Karpas-422 (cell line): ENCODE measurements at places on chromosomes 3 and 15.
A peak's percentile ranks its signal among the peaks of the same experiment; 100 is the strongest.

DNA sequence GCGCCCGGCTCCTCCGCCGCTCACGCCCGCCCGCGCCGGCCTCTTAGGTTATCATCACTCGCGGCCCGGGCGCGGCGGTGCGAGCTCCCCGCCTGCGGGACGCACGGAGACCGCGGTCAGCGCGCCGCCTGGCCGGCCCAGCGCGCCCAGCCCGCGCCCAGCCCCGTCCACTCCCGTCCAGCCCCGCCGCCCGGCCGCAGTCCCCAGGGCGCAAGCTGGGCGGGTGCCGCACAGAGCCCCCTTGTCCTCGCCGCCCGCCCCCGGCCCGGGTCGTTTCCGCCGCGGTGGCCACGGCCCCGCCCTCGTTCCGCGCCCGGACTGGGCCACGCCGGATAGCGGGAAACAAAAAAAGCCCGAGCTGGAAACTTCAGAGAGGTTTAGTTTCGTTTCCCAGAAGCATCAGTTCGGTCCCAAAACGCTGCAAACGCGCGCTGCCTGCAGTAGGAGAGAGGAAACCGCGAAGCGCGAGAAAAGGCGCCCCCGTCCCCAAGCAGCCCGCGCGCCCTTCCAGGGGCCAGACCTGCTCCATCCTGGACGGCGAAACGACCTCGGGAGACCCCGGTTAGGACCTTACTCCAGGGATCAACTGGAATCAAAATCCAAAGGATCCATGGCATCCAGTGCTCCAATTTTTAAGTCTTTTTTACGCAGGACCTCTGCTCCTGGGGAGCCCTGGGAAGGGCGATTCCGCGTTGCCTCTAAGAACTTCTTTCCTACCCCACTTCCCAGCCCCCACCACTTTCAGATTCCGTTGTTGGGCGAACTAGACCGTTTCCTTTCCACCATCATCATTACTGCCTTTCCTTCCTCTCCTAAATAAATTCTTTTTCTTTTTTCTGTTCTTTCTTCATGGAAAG is at the start of gene ATP10A:
ATP10A (minus strand) TSS at position 217 of the 857 bp plus-strand sequence. CDS start 231 bp downstream, outside the sequence.
- no peak within 1 kb of the TSS for H3K4me3 ChIP-seq
- H3K4me1 ChIP-seq: no peaks in the 10 kb centered on the region
- no peaks in the 10 kb centered on the region for H3K27me3 ChIP-seq
- H3K27ac ChIP-seq: no peak within 1 kb of the TSS
- DNase-seq: no peak
- no peaks in the 10 kb centered on the region for H3K36me3 ChIP-seq

DNA sequence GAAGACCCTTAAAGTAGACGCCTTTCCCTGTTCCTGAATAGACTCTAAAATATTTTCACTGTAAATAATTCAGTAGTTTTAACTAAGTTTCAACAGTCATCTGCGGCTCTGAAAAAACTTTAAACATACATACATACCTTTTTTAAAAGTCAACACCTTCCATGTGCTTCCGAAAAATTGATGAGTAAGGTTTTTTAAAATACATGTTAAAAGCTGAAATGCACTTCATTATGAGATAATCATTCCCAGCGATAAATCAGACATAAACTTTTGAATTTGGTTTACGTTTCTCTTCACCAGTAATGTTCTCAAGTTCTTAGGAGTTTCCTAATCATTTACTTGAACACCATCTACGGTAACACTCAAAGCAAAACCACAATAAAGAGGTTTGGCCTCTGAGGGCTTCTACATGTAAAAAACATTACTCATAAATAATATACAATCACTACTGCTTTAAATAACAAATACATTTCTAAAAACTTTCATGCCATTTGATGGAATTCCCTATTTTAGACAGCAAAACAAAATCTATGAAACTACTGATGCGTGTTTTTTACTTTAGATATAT is 403.5 kb downstream of the SHQ1 start:
- no peaks in the 10 kb centered on the region for H3K27me3 ChIP-seq
- H3K36me3 ChIP-seq: no peaks in the 10 kb centered on the region
- peaks cover 38% of the 10 kb centered on the region for H3K4me1 ChIP-seq
- H3K27ac ChIP-seq: no peak overlapping the region
- H3K4me3 ChIP-seq: no peak overlapping the region

DNA sequence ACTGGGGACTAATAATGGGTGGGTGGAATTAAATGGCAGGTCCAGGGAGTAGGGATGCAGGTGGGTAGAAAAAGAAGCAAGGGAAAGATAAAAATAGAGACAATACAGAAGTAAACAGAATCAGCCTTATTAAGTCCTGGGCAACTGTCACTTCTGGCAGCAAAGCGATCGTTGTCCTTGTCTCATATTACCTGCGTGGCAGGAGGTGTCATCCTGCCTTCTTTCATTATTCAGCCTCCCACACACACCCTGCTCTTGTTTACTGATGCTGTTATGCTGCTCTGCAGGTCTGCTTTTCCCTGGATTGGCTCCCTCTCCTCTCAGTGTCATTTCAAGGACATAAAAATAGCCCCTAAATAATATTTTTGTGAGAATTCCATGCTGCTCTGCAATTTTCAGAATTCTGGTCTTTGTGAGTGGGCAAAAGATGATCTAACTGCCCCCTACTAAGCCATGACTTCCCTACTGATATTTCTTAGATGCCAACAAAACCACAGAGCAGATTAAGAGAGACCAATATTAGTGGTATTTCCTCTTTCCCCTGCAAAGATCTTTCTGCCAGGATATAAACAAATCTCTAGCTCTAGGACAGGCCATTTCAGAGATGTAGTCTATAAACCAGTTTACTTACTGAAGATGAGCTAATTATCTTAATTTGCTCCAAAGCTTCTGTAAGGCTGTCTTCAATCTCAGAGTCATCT is 8.5 kb downstream of the VEPH1 start:
- no peaks in the 10 kb centered on the region for H3K27me3 ChIP-seq
- no peak for DNase-seq
- no peak overlapping the region for H3K27ac ChIP-seq
- no peak overlapping the region for H3K4me3 ChIP-seq
- H3K4me1 ChIP-seq: no peaks in the 10 kb centered on the region
- H3K36me3 ChIP-seq: no peaks in the 10 kb centered on the region

DNA sequence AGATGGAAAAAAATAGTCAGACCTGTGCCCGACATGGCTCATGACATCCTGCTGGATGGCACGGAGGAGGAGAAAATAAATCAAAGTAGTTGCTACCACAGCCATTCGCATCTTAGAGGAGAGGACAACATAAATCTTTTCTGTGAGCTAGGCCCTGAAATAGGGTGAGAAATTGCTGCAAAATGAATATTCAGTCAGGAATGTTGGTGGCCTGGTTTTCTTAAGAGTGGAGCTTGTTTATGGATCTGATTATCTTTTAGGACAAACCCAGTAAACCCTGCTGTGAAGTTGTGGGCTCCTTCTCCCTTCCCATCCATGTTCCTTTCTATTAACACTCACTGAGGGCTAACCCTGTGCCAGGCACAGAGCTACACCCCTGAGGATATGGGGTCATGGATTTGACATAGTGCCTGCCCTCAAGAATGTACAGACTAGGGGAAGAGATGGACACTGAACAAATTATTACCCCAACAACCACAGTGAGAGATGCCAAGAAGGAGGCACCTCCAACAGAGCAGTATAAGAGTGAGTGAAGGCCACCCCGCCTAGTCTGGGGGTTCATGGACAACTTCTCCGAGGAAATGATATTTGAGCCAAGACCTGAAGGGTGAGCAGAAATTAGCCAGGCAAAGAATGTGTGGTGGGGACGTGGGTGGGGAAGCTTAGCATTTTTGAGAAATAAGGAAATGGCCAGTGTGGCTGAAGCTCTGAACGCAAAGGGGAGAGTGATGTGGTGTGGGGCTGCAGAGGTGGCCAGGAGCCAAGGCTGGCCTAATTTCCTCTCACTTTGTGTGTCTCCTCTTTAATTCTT is 68.9 kb upstream of the ARL8B start:
- DNase-seq: no peak
- H3K27ac ChIP-seq: no peak overlapping the region
- no peaks in the 10 kb centered on the region for H3K36me3 ChIP-seq
- H3K4me3 ChIP-seq: no peak overlapping the region
- no peaks in the 10 kb centered on the region for H3K4me1 ChIP-seq

DNA sequence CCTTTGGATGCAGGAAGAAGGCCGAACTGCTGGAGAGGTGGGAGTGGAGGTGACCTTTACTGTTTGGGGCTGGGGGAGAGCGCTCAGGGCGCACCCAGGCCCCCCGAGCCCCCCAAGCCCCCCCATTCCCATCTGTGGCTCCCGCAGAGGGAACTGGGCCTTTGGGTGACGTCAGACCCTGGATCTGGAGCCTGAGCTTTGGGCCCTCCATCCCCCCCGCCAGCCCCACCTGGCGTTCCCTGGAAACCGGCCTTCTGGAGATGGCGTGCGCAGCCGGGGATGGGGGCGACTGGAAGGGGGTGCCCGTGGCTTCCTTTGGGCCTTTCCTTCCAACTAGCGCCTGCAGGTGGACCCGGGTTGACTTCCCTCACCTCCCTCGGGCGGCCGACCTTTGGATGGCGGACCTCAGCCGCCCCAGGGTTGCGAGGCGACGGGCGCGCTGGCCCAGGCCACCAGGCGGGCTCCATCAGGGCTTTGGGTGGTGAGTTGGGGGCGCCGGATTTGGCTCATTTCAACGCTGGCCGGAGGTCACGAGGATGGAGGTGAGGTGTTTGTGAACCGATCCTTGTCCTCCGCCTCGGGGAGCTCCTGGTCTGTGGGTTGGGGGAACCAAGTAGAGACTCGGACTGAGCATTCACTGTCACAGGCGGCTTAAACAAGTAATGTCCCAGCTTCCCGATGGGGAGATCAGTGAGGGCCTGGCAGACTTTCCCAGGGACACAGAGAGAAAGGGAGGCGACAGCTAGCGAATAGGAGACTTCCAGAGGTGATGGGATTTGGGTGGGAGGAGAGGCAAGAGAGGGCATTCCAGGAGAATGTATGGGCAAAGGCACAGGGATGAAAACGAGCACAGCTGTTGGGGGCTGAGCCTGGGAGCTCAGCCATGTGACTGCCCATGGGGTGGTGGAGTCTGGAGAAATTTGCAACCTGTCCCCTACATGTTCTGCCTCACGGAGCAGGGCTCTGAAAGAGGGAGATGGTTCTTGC is 709 bp downstream of the SCAMP5 start:
- peak overlapping the region; percentile 87 for H3K4me3 ChIP-seq
- peaks cover 30% of the 10 kb centered on the region for H3K4me1 ChIP-seq
- peak overlapping the region; percentile 75 for H3K27ac ChIP-seq
- no peaks in the 10 kb centered on the region for H3K27me3 ChIP-seq
- peak; percentile 65 for DNase-seq
- H3K36me3 ChIP-seq: no peaks in the 10 kb centered on the region

DNA sequence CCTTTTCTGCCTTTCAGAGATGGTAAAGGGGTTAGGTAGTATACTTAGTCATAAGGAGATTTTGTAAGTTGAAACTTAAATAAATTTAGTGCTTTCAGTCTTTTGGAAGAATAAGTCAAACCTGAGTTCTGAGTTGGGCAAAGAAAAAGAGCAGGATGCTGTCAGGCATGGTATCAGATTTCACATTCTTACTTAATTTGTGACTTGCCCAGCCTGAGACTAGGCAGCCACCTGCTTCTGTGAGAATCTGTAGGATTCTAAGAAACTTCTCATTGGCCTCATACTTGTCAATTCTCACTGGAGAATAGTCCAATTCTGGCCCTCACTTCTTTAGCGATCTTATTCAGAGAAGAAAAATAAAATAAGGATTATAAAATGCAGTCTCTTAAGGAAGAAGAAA is 577.5 kb downstream of the DIPK2A start:
- H3K27ac ChIP-seq: no peak overlapping the region
- H3K4me1 ChIP-seq: no peaks in the 10 kb centered on the region
- DNase-seq: no peak
- H3K36me3 ChIP-seq: no peaks in the 10 kb centered on the region
- H3K27me3 ChIP-seq: no peaks in the 10 kb centered on the region
- H3K4me3 ChIP-seq: no peak overlapping the region

DNA sequence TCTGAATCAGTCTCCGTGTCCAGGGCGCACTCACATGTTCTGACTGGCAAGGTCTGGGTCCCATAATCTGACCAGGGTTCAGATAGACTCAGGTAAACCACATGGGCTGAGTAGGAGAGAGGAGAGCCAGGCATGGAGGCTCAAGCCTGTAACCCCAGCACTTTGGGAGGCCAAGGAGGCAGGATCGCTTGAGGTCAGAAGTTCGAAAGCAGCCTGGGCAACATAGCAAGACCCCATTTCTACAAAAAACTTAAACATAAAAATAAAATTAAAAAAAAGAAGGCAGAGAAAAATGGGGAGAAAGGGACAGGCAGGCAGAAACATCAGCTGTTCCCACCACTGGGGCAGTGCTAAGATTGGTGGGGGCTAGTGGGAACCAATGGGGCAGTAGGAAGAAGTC is 5.4 kb downstream of the TMEM43 start:
- no peak overlapping the region for H3K4me3 ChIP-seq
- DNase-seq: no peak
- H3K27ac ChIP-seq: no peak overlapping the region

DNA sequence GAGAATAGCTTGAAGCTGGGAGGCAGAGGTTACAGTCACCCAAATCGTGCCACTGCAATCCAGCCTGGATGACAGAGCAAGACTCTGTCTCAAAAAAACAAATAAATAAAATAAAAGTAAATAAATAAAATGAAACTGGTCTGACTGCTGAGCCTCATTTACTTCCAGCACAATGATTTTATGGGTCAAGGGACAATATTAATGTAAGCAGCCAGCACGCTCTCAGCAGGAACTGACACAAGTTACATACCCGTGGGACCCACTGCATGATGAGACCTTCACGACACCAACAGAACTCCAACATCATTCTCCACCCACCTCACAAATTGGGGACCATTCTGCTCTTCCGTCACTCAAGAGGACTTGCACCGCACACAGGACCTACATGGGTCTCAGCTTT is 230.3 kb downstream of the MAGI1 start:
- no peak overlapping the region for H3K4me3 ChIP-seq
- no peaks in the 10 kb centered on the region for H3K36me3 ChIP-seq
- no peak for DNase-seq
- H3K27ac ChIP-seq: no peak overlapping the region
- H3K4me1 ChIP-seq: no peaks in the 10 kb centered on the region

DNA sequence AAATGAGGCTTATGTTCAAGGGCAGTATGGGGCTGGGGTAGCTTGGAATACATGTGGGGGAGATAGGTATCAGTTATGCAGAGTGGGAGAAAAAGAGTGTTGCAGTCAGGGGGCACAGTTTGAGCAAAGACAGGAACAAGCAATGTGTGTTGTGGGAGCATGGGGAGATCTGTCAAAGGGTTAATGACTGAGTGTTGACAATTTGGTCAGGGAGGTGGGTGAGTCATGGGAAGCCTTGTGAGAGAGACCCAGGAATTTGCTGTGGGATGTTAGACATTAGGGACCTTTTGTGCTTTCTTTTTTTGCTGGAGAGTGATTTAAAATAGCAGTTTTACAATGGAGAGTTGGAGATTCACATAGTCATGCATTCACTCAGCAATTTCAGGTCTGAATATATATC is 221.6 kb upstream of the NR2E3 start:
- H3K27ac ChIP-seq: no peak overlapping the region
- H3K36me3 ChIP-seq: no peaks in the 10 kb centered on the region
- no peak for DNase-seq
- no peak overlapping the region for H3K4me3 ChIP-seq
- no peaks in the 10 kb centered on the region; the same call in none of the 2 replicates for H3K27me3 ChIP-seq

GRCh38 chr3:72750405-72750965 is 97.8 kb downstream of the SHQ1 start:
- no peak for DNase-seq
- no peak overlapping the region for H3K27ac ChIP-seq
- H3K4me1 ChIP-seq: peaks cover 15% of the 10 kb centered on the region
- no peaks in the 10 kb centered on the region for H3K36me3 ChIP-seq
- no peak overlapping the region for H3K4me3 ChIP-seq
